ENCODE measurements at places on chromosomes 6 and 20.

DNA sequence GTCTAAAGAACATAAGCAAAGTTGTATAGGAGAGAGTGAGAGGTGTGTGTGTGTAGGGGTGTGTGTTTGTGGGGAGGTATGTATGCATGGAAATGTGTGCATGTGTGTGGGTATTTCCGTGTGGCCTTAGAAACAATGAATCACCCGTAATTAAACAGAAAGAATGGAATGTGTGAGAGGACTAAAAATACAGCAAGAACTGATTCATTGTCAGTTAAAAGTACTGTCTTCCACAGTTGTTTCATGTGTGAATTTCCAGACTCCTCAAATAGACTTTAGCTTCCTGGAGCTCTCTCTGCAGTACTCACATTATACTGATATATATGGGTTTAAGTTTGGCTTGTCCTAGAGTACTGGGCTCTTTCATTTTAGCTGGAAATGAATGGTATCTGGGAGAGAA lies 145.7 kb downstream of the RIMS1 start:
- DNase-seq = no peak

- no peak for DNase-seq
Observed at GRCh38 chr6:118940770-118941169, 5.8 kb upstream of the MCM9 start.

DNA sequence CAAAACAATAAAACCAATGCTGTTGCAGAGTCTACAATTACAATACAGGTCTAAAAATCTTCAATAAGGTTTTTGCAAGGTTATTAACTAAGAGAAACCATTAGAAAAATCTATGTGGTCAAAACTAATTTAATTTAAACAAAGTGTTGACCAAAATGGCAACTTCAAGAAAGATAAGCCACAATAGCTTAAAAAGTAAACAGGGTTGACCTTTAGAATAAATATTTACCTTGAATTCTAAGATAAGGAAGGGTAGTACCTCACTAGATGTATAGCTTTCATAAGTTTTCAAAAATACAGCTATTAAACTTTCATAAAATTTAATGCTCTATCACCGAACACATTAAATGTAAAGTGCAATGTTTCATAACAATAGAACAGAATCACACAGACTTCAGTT lies 11.4 kb downstream of the RTN4IP1 start:
- no peak for DNase-seq

- DNase-seq = no peak
Observed at GRCh38 chr20:44186201-44186600, 787 bp downstream of the JPH2 start.

DNA sequence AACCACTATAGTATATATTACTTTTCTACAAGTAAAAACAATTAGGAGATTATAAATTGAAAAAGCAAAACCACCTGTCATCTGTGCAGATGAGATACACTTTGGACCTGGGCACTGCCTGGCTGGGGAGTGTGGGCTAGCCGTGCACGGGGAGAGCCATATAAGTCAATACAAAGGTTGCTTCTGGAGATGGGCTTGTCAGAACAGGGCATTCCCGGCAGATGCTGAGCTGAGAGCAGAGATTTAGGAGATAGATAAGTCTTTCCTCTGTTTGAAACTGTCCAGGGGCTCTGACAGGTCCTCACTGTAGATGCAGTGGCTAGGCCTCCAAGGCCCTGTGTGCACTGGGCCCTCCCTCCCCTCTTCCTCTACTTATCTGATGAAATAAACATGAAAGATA lies 34.5 kb downstream of the CD164 start:
- DNase-seq = no peak

- DNase-seq = no peak
Observed at GRCh38 chr6:1422290-1422689, 32.9 kb downstream of the FOXF2 start.

DNA sequence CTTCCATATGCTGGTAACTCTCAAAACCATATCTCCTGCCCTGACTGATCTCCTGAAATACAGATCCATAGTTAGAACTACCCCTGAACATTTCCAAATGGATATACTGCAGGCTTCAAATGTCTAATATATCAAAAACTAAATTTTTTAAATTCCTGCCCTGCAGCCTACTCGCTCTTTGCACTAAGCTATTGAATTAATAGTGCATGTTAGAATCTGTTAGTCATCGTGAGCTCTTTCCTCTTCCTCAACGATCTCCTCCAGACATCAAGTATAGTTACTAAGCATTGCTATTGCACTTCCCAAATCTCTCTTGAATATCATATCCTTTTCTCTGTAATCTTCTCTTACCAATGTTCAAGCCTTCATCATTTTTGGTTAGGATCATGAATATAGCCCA lies 26.0 kb upstream of the RSPO3 start:
- DNase-seq = no peak

DNA sequence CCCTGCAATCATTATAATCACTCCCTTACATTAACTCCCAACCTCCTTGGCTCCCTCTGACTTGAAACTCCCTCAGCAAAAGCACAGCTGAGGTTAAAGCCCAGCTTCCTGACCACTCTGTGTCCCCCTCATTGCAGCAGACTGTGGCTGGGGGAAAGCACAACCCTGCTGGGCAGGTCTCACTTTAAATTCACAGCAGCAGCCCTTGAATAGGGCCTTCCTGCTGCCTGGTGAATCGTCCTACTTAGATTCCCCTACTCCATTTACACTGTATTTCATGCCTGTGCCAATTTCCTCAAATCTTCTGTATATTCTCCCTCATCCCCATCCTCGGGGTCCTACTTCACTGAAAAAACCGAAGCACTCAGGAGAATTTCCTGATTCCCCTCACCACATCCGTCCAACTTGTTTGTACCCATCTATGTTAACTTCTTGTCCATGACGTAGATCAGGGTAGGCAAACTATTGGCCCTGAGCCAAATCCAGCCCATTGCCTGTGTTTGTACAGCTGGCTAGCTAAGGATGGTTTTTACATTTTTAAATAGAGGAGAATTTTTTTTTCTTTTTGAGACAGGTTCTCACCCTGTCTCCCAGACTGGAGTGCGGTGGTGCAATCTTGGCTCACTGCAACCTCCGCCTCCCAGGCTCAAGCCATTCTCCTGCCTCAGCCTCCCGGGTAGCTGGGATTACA lies 31.5 kb upstream of the GCM1 start:
- no peak for DNase-seq

DNA sequence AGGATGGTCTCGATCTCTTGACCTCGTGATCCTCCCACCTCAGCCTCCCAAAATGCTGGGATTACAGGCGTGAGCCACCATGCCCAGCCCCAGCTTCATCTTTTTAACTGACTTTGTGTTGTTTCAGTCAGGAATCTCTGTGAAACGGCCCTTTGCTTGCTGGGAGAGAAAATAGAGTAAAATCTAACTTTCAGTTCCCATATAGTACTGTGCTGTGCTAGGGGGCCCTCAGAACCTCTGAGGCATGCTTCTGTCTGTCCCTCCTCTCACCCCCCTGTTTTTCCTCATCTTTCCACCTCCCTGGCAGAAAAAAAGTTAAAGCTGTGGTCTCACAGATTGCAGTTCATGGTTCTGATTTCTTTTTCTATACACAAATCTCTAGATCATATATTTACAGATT lies 48.4 kb downstream of the LRP11 start:
- DNase-seq = no peak

DNA sequence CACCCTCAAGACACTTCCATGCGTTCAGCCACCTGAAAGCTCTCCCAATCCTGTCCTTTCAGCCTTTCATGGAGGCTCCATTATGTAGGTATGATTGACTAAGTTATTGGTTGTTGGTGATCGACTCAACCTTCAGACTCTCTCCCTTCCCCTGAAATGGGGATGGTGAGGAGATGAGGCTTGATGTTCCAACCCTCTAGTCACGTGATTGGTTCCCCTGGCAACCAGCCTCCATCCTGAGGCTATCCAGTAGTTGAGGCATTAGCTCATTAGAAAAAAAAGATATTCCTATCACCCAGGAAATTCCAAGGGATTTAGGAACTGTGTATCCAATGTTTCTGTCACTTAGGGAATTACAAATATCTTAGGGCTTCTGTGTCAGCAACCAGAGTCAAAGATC lies 426.6 kb downstream of the PKHD1 start:
- no peak for DNase-seq

GRCh38 chr6:108951351-108951953 lies 103.2 kb downstream of the ARMC2 start:
- DNase-seq = no peak

- no peak for DNase-seq
Observed at GRCh38 chr6:45813943-45814342, 201.7 kb downstream of the CLIC5 start.

GRCh38 chr20:38260378-38261053 lies at the start of gene KIAA1755:
TSS of gene KIAA1755 (minus strand) at chr20:38260735. CDS start at chr20:38260500, 235 bp downstream.
- DNase-seq = no peak

DNA sequence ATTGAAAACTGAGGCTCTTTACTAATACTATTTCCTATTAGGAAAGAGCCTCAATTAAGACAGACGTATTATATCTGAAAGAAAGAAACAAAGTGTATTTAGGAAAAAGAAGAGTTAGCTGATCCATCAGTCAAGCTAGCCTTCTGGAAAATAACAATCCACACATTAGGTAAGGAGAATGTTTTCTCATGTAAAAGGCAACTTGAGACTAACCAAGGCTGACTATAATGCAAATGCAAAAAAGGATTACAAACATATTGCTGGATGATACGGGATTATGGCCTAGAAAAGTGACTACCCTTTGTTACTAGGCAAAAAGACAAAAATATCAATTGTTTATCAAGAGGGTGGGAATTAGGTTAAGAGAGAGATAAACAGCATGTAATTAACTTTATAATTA lies 176.9 kb downstream of the RFPL4B start:
- no peak for DNase-seq

DNA sequence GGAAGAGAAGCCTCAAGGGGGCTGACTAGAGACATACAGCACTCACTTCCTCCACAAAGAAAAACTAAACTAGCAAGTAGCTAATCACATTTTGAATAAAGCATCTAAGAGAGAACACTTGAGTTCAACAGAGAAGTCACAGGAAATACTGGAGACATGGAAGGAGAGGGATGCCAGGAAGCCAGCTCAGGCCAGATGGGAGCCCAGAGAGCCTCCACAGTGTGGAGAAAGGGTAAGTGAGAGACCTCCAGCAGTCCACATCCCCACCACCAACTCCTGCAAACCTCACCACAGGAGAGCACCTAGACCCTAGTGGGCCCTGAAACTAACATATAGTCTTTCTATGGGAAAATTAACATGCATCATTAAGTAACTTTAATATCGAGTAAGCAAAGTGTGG lies 79.2 kb downstream of the EPM2A start:
- DNase-seq = no peak

- DNase-seq = no peak
Observed at GRCh38 chr6:130670142-130670541, 157.1 kb upstream of the SMLR1 start.

DNA sequence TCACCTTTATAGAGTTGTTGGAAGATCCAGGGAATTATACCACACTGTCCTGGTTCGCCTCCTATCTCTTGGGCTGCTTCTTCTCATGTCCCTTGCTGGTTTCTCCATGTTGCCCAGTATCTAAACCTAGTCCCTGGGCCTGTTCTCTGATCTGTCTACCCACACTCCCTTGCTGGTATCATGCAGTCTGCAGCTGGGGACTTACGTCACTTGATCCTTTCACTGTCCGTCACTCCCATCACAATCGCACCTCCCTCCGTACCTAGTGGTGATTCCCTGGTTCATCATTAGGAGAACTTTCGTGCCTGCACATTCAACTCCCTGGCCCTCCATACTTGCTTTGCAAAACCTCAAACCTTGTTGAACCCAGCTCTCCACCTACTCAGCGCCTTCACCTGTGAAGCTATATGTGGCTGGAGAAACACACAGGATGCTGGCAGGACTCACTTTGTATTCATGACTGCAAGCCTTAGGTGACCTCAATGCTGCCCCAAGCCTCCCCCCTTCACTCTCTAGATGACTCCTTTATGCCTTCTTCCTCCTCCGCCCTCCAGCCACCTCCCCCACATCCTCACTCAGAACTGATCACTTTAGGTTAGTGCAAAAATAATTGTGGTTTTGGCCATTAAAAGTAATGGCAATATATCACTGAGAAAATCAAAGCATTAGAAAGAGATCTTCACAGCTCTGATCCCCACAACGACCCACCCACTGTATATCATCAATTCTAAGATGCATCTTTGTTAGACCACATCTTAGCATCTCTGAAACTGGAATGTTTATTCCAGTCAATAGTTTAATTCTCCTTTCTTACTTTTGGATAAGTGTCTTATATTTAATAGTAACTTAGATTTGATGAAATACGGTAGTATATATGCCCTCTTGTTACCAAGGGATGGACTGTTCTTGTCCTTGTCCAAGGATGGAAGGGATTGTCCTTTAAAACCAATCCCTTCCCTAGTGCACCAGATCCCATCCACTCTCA lies 26.4 kb downstream of the GDAP1L1 start:
- no peak for DNase-seq

- no peak for DNase-seq
Observed at GRCh38 chr20:60139663-60140446, 181.6 kb downstream of the CDH26 start.

DNA sequence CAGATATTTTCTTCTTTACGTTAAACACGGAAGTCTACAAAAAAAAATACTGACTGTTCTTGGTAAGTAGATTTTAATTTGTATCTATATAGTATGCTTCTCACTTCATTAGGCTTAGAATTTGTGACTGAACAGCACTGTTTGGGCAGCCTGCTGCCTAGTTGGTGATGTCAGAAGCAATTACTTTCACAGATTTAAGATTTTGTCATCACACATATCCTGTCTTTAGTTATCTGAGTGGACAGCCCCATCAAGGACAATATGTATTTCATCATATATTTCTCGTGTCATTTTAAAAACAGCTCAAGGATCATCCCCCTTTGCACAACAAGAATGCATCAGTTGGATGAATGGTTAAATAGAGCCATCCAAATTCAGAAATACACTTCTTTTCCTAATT lies 338.4 kb upstream of the CITED2 start:
- DNase-seq = no peak

GRCh38 chr20:57078116-57078515 lies 188.3 kb downstream of the BMP7 start:
- DNase-seq = no peak

DNA sequence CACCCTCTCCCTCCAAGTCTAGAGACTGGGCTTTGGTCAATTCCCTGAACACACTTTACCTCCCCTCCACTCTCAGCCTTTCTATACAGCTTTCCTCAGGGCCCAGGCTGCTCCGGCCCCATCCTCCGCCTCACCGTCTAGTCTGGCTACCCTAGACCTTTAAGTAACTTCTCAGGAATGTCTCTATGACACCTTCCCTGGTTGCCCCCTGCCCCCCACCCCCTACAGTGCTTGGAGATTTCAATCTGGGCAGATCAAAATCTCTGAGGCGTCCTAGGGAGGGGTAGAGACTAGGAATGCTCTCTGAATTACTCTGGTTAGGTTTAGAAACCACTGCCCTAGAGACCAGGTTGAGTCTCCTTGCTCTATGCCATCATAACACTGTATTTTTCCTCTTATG lies 6.1 kb downstream of the UBE2J1 start:
- no peak for DNase-seq

- DNase-seq = no peak
Observed at GRCh38 chr20:1255675-1256074, 10.4 kb upstream of the SNPH start.

DNA sequence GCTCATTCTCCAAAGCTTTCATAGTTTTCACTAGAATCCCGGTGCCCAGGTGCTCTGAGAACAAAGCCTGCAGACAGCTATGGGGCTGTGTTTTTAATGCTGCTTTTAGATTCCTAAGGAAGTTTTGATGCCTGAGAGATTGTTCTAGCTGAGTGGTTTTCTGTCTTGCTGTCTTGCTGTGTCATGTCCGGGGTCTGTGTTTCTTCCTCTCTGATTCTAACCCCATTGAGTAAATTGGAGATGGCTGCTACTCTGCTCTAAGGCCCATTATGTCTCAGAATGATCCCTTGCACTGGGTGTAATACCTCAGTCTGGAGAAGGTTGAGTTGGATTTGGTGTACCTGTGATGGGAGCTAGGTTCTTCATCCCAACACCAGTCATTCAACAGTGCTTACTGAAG lies 63.4 kb downstream of the ARID1B start:
- no peak for DNase-seq

Measured in activated naive CD4-positive, alpha-beta T cell treated with Interleukin-2 at 50 U/mL for 16 hours (primary cell).